COLO829 (cell line): ENCODE measurements at places on chromosomes 3 and 15.

GRCh38 chr3:124972457-124972856 is 37.9 kb upstream of the MUC13 start:
- no peak for DNase-seq

DNA sequence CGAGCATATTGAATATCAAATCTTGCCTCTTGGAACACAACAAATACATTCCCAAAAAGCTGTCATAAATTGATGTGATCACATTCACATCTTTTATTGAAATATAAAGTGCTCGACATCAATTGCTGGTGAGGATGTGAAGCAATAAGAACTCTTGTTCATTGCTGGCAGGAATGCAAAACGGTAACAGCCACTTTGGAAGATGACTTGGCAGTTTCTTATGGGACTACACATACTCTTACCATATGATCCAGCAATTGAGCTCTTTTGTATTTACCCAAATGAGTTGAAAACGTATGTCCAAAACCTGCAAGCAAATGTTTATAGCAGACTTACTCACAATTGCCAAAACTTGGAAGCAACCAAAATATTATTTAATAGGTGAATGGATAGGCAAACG is 234.9 kb downstream of the CACNA2D3 start:
- no peak for DNase-seq

- no peak for DNase-seq
Observed at GRCh38 chr3:40829876-40830275, 305.1 kb downstream of the ZNF621 start.

DNA sequence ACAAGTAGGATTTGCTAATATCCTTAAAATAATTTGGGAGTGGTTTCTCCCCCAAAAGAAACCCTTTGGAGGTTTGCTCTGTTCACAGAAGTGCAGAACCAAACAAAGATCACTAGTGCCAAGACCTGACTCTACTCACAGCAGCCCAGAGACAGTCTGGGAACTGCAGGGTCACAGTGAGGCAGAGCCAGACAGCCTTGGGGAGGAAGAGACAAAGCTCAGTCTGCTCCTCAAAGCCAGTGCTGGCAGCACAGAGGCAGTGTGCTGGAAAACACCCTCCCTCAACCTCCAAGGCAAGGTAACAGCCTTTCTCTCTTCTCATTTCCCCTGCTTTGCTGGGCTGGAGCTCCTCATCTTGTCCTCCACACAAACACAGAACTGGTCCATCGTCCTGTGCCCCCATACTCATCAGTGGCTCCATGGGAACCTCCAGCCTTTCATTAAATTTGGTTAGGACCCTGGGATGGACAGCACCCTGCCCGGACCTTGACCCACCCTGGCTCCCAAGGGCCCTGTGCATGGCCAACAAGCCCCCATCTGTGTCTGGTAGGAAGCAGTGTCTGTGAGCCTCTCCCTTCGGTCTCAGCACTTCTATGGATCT is 12.6 kb downstream of the RAB6B start:
- no peak for DNase-seq

DNA sequence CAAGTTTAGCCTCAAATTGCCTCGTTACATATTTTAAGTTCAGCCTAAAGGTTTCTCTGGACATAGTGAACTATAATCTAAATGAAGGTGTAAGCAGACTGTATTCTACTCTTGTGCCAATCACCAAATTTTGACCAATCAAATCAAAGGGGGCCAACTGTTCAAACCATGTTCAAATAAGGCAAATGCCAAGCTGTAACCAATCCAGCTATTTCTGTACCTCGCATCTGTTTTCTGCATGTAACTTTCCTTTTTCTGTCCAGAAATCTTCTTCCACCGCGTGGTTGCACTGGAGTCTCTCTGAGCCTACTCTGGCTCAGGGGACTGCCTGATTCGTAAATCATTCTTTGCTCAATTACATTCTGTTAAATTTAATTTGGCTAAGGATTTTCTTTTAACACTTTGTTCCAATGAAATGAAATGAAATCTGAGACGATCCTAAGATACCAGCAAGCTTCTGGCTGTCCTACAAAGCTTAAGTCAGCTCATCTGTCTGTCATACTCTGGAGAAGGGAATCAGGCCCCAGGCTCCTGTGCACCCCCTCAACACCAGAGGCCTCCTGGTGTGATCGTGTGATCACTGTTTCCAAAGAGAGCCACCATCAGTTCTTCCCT is 53.2 kb upstream of the ZNF148 start:
- DNase-seq: no peak

DNA sequence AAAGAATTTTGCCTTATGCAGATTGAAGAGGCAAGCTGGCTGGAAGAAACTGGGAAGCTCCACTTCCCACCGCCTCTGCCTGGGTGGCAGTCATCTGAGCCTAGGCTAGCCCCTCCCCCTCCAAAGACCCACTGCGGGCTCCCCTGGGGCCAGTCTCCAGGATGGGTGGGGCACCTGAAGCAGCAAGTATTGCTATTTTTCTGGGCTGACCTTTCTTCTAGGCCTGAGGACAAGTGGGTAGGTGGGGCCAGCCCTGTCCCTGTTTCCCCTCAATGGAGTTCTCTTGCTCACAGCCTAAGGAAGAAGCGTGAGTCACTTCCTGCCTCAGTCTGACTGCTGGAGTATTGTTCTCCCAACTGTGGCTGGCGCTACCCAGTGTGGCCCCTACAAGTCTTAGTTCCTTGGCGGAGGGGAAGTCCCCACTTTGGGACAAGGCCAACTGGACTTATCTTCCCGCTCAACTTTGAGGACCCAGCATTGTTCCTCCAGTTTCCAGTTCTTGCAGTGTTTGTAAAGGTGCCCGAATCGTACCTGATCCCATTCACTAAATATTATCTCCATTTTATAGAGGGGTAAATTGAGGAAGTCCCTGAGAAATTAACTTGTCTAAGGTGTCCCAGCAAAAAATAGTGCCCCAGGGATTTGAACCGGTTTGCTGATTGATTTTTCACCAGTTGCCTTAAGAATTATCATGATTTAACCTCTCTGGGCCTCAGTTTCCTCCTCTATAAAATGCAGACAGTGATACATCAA is 1.4 kb downstream of the FURIN start:
- DNase-seq: peak; percentile 94

GRCh38 chr3:100207886-100208285 is 52.9 kb upstream of the TBC1D23 start:
- DNase-seq: no peak

DNA sequence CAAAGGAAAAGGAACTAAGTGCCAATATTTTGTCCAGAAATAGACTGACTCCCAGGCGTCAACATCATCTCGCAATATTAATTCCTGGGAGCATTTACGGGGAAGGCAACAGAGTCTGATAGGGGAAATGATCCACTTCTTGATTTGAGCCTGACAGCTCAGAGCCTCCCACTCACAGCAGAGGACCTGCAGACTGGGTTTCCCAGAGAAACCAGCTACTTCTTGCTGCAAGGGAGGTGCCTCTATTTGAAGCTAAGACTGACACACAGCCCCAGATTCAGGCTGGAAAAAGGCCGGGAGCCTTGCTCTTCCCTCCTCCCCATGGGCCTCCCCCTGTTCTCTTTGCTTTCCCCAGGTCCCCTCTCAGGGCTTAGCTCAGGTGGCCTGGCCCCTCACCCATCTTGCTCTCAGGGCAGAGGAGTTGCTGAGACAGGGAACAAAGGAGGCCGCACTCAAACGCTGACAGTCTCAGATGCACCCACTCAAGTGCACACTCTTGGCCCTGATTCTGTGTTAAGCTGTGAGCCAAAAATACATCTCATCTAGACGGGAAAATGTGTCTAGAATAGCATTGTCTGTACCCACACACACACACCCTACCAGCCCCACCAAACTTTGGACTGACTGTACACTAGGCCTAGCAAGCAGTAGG is 49.8 kb upstream of the DCLK3 start:
- no peak for DNase-seq
